Stimulated activated CD4-positive, alpha-beta T cell treated with anti-CD3 and anti-CD28 coated beads, Interleukin-12 subunit alpha, Interleukin-12 subunit beta, amount 100 ng/mL, for 4 hours (primary cell): ENCODE measurements at places on chromosomes 7 and 10.

DNA sequence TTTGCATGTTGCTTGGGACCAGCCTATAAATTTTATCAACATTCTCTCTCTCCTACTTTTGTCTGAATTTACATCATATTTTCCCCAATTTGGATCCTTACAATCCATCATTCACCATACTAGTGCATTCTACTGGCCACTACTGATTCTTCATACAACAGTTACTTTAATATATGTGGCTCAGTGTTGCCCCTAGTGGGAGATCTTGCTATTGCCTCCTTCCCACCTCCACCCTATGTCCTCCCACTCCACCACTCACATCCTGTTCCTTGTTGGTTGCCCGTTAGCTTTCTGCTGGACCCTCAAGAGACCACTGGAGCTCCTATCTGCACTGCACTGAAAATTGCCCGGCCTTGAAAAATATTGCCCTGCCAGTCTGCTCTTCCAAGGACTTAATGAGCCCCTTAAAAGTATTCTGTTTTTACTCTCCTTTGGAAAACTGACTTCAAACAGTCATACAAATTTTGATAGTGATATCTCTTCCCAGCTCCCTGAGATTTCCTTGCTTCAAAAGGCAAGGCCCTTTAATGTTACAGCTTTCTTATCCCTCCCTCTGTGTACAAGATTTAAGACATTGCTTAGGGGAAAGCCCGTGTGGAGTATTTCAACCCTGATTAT is 243.2 kb upstream of the TMEM229A start:
- no peak for DNase-seq

GRCh38 chr7:18117482-18117881 is 89.8 kb upstream of the PRPS1L1 start:
- no peak for DNase-seq

DNA sequence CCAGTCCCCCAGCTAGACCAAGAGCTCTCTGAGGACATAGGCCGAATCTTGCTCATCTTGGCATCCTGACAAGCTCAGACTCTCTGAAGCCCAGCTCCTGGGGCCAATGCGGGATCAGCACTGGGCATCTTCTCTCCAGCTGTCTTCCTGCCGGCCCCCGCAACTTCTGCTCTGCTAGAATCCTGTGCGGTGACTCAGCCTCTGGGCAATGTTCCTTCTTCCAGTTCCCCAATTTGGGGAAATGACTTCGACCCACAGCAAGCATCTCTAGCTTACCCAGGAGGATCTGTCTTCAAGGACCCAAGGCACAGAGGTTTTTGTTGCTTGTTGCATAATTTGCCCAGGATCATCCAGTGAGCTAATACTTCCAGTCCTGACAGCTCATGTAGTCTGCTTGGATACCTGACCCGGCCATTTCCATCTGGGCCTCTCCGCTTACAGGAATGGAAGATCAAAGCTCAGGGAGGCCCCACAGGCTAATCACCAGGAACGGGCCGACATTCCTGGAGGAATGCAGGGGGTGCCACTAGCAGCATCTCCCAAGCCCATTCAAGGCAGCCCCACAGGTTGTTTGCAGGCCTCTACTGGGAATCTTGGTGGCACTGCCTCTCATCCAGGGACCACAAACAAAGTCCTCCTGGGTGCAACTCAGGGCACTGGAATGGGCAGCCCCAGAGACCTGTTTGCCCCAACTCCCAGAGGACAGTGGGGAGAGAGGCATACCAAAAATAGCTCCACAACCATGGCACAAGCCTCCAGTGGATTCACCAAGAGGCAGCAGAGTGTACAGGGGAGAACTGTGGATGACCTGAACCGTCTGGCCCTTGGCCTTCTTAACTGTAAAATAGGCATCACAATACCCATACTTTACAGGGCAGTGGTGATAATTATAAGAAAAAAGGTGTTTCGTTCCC is 151.9 kb downstream of the NEURL1 start:
- DNase-seq: no peak

GRCh38 chr10:48656914-48657305 is 27.8 kb upstream of the WDFY4 start:
- DNase-seq: no peak

GRCh38 chr10:115606741-115607140 is 513.6 kb downstream of the ATRNL1 start:
- DNase-seq: no peak

DNA sequence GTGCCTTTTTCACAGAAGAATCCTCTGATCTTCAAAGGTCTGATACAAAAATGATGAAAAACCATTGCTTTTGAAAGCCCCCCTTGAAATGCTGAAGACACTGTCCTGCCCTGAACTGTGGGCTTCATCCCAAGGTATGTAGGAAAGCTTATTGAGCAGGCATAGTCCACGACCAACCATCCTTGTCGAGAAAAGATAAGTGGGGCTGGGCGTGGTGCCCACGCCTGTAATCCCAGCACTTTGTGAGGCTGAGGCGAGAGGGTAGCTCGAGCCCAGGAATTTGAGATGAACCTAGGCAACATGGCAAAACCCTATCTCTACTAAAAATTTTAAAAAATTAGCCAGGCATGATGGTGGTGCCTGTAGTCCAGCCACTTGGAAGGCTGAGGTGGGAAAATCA is 25.6 kb downstream of the TACR2 start:
- DNase-seq: no peak

DNA sequence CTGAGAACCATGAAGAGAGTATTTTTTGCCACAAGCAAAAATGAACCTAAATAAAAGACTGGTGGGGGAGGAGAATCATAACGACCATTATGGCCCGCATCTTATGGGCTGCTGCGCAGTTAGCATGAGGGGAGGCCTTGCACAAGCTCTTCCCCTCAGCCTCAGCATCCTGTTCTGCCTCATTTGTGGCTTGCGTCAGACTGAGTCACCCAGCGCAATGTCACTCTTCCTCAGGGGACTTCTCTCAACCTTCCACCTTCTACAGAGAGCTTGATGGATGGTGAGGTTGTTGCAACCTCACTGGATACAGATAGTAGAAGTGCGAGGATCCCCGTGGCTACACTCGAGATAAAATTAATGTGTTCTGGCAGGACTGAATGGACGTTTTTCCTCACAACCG is 16.8 kb upstream of the GPR15LG start:
- DNase-seq: no peak

DNA sequence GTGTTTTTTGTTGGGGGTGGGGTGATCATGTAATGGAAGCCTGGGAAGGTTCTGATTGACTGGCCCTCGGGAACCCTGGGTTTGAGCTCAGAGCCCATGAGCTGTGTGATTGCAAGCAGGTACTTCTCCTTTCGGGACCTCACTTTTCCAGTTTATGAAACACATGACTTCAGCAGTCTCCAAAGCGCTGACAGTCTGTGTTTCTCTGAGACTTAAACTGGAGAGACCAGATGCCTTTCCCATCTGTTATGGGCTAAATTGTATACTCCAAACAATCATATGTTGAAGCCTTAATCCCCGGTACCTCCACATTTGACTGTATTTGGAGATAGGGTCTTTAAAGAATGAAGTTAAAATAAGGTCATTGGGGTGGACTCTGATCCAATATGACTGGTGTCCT is 493.6 kb downstream of the GALNT17 start:
- no peak for DNase-seq

- peak; percentile 19 for DNase-seq
Measured at GRCh38 chr10:97713339-97713825, at the start of gene MARVELD1. TSS of gene MARVELD1 (plus strand) at chr10:97713730. CDS start at chr10:97713877, 147 bp downstream.

DNA sequence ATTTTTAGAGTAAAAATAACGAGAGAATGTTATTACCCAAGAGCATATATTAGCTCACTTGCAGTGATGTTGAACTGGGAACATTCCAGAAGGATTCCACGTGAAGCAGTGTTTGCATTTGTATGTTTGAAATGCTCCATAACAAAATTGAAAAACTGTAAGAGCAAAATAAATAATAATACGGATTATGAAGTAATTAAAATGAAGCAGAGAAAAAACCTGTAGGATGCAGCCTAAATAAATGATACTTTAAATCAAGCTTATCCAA is 203.3 kb downstream of the BAMBI start:
- DNase-seq: no peak

- DNase-seq: no peak
Measured at GRCh38 chr7:142950235-142950634, 11.0 kb downstream of the LLCFC1 start.

DNA sequence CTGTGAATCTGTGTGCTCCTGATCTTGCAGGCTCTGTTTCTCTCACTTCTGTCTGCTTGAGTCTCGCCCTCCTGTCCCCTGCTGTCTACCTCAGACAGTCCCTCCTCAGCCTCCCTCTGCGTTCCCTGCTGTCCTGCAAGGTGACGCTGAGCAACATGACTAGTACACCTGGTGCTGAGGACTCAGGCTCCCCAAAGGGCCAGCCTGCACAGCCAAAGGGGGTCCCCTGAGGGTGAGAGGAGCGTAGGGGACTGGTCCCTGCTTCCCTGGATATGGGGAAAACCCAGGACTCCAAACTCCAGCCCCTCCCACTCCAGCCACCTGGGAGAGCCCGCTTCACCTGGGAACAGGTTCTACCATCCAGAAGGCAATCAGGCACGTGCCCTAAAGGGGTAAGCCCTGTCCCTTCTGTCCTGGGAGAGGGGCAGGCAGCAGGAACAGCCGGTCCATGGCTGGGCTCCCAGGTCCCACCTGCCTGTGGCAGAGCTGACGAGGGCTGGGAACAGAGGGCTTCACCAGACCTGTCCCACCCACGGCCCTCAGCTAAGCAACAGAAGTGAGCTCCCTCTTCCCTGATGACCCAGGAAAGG is 156.5 kb downstream of the UBE2H start:
- DNase-seq: no peak

DNA sequence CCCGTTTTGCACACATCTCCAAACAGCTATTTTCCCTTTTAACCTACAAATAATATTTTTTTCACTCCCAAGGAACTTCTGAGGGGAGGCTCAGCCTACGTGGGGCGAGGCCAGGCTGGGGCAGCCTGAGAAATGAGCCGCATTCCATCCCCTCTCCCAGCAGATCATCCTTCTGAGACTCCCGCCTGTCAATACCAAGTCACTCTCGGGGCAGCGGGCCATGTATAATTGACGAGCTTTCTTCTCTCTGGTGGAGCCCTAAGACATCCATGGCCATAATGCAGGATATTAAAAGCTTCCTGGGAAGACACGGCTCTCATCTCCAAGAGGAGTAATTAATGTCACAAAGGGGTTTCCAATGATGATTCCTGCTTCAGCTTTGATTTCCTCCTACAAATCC is 37.8 kb upstream of the CHST15 start:
- no peak for DNase-seq
